ENCODE measurements at places on chromosomes 5 and 9.

DNA sequence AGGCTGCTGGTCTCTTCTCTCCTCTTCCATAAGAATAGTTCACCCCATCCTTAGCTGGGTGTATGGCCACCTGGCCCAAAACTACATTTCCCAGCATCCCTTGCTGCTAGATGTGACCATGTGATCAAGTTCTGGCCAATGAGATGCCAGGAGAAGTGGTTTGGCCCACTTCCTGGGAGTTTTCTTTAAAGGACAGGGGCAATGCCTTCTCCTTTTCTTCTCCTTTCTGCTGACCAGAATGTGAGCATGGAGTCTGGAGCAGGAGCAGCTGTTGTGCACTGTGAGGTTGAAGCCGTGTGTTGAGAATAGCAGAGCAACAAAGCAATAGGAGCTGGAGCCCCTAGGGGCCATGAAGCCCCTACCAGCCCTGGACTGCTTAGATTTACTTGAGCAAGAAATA is 36.8 kb downstream of the C9orf50 start:
- DNase-seq = peak; percentile 37

DNA sequence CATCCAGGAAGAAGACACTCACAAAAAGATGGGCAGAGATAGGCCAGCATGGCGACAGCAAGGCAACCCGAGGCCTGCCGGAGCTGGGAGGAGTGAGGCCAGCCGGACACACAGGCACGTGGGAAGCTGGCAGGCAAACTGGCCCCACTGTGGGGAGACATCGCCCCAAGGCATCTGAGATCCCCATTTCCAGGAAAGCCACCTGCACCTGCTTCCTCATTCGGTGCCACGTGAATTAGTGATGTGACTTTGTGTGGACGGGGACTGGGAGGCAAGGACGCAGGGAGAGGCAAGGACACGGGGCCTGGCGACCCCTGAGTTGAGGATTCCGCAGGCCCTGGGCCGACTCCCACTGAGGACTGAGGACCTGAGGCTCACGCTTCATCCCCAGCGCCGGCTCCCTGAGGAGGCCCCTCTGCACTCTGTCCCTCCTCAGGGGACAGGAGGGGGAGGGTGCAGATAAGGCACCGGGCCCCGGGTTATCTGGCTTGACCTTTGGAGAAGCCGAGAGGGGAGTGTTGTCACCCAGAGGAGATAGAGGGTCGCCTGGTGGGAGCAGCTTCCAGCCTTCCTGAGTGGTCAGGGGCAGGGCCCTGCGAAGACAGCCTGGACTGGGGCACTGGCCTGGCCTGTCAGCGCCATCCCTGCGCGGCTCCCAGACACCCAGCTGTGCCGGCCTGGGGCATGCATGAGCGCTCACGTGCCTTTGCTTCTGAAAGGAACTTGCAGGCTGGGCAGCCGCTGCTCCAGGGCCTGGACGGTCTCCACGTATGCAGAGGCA is 39.7 kb downstream of the NDUFS6 start:
- no peak for DNase-seq

DNA sequence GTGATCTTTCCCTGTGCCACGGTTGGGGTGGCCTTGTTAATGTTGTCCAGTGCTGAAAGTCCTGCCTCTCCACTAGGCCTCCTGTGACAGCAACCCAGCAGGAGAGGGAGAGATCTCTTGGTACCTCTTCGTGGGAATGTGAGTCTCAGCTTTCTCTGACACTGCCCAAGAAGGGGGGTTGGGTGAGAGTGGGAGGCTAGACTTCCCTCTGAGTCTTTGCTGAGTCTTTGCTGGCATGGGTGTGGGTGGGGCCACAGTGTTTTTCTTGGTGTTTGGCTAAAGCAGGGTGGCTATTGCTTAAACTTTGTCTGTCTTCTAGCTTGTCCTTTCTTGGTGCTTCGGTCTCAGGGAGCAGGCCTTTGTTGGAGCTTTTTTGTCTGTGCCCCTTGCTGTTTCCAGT is 145.6 kb downstream of the GNA14 start:
- DNase-seq = no peak

- DNase-seq = no peak
These were observed 2.3 kb downstream of the DPYSL3 start for GRCh38 chr5:147507480-147508126.

DNA sequence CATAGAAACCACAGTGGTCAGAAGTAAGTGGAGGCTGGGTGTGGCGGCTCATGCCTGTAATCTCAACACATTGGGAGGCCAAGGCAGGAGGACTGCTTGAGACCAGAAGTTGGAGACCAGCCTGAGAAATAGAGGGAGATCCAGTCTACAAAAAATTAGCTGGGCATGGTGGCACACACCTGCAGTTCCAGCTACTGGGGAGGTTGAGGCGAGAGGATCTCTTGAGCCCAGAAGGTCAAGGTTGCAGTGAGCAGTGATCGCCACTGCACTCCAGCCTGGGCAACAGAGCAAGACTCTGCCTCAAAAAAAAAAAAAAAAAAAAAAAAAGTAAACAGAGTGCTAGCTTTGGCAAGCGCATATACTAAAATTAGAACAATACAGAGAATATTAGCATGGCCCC is 24.6 kb downstream of the AK8 start:
- no peak for DNase-seq

DNA sequence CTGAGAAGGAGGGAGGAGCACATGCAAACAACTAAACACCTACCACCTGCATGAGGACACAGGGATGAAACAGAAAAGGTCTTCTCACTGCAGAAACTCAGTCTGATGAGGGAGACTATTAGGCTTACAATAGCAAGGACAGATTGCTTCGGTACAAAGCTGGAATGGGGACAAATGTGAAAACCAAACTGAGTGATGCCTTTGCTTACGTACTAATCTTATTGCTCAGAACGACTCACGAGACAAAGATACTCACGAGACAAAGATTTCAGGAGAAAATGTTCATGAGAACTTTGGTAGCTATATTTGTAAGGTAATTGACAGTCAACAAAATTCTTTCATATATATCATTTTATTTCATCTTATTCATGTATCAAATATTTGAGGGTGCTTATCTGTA is 71.9 kb upstream of the TAF1L start:
- DNase-seq = no peak

DNA sequence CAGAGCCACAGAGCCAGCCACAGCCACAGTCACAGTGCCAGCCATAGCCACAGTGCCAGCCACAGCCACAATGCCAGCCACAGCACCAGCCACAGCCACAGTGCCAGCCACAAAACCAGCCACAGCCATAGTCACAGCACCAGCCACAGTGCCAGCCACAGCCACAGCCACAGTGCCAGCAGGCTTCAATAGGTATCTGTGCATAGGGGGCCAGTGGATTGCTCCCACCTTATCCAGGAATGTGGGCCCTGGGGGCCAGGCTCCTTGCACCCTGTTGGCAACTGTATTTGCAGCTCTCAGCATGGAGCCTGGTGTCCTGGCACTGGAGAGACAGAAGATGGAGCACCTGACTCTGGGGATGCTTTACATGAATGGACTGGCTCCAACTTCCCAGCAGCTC is 111.7 kb upstream of the IRX2 start:
- no peak for DNase-seq

DNA sequence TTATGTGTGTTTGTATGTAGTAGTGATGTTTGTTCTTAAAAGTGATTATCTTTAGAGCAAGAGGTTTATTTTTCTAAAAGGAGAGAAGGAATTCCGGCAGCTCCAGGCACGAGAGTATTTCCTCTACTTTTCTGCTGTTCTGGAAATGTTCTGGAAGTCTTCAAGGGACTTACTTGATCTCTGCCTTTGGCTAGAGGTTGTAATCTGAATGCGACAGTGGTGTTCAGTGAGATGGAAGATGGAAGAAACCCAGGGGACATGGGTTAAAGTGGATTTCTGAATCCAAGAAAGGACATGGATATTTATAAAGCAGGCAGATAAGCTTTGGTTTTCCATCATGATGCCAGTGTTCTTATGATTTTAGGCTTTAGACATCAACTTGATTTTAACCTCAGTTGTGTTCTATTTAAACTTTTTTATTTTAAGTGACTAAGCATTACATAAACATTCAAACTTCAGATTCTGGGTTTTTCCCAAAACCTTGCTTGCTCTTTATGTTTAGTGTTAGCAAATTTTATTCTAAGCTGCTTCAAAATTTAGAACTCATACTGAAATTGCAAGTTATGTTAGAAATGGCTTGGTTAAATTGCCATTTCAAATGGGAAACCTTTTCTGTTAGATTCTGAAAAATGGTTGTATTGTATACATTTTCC is 3.6 kb downstream of the GPR21 start:
- DNase-seq = no peak

DNA sequence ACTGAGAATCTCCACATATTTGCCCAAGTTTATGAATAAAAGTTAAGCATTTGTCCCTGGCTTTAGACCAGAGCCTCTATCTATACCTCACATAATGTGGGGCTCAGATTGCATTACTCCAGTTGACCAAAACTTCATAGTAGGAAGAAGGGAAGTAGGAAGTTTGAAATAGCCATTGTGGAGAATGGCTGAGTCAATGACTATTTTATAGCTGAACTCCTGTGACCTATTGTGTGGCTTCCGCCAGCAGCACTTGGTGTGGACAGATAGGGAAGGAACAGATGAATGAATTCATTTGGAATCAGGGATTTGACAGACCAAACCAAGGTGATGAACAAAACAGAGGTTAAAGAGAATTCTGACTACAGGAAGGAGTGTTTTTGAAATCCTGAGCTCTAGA is 92.9 kb upstream of the LPAR1 start:
- DNase-seq = no peak

- no peak for DNase-seq
These were observed 7.1 kb upstream of the OCLN start for GRCh38 chr5:69485471-69485870.

- no peak for DNase-seq
These were observed 66.8 kb upstream of the ADCY2 start for GRCh38 chr5:7329141-7329540.

- no peak for DNase-seq
These were observed 7.7 kb downstream of the LPCAT1 start for GRCh38 chr5:1515921-1516571.

DNA sequence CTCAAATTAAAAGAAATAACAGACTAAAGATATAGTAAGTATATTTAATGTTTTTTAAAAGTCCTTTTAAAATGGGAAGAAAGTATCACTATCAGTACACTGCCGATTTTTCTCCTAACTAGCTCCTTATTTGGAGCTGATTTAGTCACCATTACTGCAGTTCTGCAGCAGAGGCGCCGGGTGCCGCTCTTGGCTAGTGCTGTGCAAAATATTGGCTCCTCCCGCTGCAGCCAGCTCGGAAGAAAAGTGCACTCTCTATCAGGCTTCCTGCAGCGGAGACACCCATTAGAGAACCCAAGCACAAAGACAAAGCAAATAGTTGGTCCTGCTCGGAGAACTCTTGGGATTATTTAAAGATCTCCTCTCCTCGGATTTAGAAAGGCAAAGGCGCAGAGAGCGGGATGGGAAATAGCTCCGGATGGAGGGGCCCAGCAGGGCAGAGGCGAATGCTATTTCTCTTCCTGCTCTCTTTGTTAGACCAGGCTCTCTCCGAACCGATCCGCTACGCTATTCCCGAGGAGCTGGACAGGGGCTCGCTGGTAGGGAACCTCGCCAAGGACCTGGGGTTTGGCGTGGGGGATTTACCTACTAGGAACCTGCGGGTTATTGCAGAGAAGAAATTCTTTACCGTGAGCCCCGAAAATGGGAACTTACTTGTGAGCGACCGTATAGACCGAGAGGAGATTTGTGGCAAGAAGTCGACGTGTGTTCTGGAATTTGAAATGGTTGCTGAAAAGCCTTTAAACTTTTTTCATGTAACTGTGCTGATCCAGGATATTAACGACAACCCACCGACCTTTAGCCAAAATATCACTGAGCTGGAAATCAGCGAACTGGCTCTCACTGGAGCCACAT is at the start of gene PCDHGB3:
Gene PCDHGB3 (plus strand): TSS at position 249 of the 855 bp plus-strand sequence. CDS start 153 bp downstream, at position 402.
- peak; percentile 52 for DNase-seq

- DNase-seq = no peak
These were observed 7.0 kb upstream of the NDST1 start for GRCh38 chr5:150500905-150501304.

DNA sequence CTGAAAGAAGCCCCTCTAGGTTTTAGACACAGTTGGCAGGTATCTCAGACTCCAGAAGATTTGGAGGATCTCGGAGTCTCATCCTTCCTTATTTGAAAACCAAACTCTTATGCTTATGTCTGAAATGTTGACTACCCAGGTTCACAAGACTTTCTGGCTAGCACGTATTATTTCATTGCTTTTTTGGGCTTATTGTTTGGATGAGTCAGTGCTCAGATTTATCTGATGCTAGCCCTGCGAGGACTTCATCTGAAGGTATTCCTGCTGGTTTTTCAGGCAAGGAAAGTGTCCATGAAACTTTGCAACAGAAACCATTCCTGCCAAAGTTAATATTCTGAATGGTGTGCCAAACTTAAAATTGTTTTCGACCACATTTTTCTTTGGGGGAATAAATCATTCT is 8.5 kb downstream of the OSTF1 start:
- no peak for DNase-seq

DNA sequence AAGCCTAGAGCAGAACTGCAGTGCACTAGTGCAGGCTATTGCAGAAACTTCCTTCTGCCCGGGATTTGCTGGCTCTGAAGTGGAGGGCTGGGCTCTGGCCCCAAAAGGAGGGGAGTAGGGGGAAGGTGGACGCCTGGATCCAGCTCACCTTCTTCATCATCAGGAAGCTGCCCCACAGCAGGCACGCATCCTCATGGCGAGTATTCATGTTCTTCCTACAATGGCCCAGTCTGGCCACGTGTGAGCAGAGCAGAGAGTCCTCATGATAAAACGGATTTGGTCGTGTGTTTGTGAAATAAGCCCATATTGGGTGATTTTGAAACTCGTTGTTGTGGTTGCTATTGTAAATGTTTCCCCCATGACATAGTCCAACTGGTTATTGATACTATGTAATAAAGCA is 8.2 kb upstream of the GLIPR2 start:
- DNase-seq = no peak

GRCh38 chr5:41918105-41918504 is 7.0 kb upstream of the FBXO4 start:
- DNase-seq = no peak

DNA sequence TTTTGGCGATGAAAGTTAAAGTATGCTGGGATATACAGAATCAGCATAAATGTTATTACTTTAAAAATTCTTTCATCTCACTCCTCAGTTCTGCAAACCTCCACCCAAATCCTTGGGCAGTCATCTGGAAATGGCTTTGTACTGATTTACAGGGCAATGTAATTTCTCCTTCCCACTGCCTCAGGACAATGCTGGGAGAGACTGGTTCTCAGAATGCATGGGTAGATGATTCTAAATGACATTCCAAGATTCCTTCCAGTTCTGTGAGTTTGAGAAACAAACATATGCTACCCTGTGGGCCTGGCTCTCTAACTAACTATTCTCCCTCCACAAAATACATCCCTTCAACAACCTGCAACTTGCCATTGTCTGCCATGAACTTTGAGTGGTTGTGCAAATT is 7.5 kb upstream of the PSAT1 start:
- DNase-seq = no peak

Measured in CD4-positive, alpha-beta T cell (primary cell).